Activated CD4-positive, alpha-beta T cell treated with anti-CD3 and anti-CD28 coated beads for 36 hours (primary cell): ENCODE measurements at places on chromosomes 6 and 20.

DNA sequence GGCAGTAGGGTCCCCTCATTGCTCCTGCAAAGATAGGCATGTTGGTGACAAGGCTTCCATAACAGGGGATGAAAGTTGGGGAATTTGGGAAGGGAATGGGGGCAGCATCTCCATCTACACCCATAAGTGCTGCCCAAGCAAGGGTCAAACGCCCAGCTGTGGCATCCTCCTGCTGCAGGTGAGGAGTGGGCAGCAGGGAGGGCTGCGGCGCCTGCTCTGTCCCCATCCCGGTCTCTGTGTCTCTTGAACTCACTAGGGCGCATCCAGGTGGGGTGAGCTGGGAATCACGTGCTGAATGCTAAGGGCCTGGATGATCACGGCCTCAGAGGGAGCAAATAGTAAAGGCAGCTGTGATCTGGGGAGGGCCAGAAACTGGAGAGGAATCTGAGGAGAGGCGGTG lies 9.1 kb downstream of the MICA start:
- DNase-seq: no peak

GRCh38 chr6:128463942-128464341 lies 56.5 kb downstream of the PTPRK start:
- no peak for DNase-seq

- DNase-seq: no peak
These were observed 62.0 kb upstream of the PDE7B start for GRCh38 chr6:135789375-135790050.

GRCh38 chr20:38164069-38164468 lies 1.0 kb downstream of the TGM2 start:
- DNase-seq: no peak

DNA sequence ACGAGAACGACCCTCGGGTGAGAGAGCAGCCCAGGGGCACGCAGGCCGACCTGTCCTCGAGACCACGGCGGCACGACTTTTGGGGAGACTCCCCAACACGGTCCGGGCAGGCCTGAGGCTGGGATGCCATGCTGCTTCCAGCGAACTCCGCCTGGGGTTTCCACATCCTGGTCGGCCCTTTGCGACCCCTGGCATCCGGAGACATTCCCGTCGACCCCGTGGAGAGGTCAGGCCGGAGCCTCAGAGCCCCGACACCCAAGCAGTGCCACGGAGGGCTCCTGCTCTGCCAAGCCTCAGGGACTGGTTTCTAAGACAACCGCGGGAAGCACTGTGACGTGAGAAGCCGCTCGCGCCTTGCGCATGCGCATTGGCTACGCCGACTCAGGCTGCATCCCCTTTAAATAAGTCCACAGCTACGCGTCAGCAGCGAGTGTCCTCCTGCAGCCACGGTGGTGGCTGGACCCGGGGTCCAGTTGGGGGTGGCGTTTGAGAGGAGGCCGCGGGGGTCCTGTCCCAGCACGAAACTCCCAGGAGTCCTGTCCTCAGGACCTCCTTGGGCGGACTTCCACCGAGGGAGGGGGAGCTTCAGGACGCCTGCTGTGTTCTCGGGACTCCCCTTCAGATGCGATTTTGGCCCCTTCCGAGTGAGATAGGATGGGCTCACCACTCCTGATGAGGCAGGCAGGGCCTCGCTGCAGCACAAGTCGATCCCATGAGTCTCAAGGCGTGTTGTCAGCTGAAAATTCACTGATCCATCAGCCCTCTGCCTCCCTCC lies 1089.3 kb upstream of the DEFB115 start:
- peak; percentile 19 for DNase-seq

GRCh38 chr20:56925082-56925830 lies 296.1 kb downstream of the TFAP2C start:
- DNase-seq: peak; percentile 7

- no peak for DNase-seq
These were observed 17.0 kb downstream of the CST9 start for GRCh38 chr20:23588434-23589403.

- no peak for DNase-seq
These were observed 200.6 kb downstream of the DTNBP1 start for GRCh38 chr6:15462256-15462655.

DNA sequence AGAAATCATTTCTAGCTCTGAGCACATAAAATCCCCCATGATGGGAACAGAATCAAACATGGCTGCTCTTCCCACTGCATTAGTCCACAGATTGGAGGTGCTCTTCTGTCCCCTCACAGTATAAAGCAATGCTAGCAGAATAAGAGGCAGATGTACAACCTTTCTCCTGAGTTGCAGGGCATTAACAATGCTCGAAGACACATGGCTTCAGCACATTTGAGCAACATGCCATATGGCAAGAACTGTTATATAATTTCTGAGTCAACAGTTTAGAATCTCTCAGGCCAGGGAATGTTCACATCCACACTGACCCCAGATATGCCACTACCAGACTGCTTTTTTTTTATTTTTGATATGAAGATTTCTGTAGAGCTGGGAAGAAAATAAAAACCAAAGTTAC lies 119.6 kb downstream of the KIF13A start:
- DNase-seq: no peak

GRCh38 chr20:32526125-32526524 lies 59.0 kb downstream of the NOL4L start:
- peak; percentile 35 for DNase-seq

DNA sequence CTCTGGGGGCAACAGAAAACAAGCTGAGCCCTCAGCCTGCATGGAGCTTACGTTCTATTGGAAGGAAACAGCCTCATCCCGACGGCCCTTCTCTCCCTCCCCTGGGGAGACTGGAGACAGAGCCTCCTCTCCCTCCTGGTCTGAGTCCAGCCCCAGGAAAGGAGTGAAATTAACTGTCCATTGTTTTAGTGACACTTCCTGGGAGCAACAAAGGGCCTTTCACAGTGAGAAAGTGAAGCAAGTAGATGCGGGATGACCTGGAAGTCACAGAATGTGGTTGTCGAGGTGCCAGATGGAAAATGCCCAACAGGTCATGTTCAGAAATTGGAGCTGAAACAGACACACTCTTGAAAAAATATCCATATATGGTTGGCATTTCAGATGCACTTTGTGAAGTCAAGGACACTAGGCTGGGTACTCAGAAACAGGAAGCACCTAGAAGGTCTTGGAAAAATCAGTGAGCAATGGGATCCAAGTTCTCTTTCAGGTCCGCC lies 77.8 kb downstream of the TFAP2C start:
- no peak for DNase-seq

GRCh38 chr6:37819802-37820717 lies 533 bp downstream of the ZFAND3 start:
- peak; percentile 69 for DNase-seq

- peak; percentile 42 for DNase-seq
These were observed 9.9 kb downstream of the CCDC167 start for GRCh38 chr6:37489697-37490336.

DNA sequence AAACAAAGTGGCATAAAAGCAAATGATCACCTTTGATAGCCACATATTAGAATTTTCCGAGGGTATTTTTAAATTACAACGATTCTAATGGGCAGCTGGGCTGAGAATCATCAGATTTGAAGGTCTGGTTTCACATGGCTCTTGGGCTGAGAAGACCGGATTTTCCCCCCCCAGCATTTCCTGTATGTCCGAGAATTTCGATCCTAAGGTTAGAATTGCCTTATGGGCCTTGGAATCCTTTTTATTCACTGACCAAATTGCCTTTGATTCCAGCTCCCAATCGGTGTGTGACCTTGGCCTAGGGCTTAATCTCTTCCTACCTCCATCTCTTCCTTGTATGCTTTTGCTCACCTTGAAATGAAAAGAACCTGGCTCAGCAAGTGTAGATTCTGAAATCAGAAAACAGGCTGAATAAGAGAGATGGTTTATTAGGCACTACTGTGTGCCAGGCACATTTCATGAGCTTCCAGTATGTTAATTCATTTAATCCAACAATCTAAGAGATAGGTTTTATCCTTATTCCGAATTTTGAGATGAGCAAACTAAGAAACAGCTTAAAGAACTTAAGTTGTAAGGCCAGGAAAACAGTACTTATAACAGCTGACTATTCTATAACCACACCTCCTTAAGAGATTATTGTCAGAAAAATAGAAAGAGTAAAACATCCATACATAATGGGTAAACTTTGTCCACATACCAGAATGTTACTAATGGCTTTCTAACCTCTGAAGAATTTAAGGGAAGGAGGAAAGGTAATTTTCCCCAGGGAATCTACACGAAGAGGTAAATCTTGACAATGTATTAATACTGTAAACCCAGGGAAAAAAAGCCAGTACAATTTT lies 39.4 kb downstream of the HFE start:
- DNase-seq: no peak

DNA sequence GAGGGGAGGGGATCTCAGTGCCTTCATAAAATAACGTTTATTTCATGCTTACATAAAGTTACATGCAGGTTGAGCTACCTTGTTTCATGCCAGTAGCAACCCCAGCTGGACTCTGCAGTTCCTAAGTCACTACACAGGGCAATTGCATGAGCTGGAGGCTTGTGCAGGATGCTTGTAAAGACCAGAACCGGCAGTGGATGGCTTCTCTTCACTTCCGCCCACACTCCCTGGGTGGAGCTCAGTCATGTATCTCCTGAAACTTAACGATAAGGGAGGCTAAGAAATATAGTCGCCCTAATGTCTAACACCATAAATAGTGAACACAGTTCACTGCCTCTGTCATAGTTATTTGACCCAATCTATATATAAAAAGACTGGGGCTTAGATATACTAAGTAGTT lies 99.4 kb upstream of the RAB32 start:
- DNase-seq: no peak

DNA sequence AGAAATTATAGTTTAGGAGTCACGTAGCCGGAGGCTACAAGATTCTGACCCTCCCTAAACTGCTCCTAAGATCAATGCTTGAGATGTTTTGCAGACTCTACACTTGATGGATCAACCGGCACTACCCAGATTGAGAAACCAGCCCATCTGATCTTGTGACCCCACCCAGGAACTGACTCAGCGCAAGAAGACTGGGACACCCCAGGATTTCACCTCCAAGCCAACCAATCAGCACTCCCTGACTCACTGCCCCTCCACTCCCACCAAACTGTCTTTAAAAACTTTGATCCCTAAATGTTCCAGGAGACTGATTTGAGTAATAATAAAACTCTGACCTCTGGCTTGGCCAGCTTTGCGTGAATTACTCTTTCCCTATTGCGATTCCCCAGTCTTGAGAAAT lies 99.8 kb downstream of the OPRM1 start:
- no peak for DNase-seq
